ENCODE measurements at places on chromosomes 11 and 22.

GRCh38 chr11:78406568-78407196 is 10.9 kb downstream of the GAB2 start:
- no peak for DNase-seq

DNA sequence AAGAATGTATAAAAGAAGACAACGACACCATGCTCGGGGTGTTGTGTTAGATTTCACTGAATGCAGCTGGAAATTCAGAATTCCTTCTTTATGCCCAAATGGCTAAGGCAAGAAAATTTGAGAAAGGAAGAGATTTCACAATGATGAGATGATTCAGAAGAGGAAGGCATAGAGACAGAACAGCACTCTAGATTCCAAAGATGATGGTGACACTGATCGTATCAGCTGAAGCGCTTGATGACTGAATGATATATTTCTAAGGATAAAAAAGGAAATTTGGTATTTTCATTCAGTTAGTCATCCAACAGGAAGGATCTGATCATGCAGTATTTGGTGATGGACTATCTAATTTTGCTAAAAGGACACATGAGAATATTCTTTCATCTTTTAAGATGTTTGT is 189.2 kb downstream of the EFCAB6 start:
- no peak for DNase-seq

GRCh38 chr22:20979243-20979809 is 2.8 kb upstream of the LZTR1 start:
- DNase-seq, result no peak

GRCh38 chr11:68998390-68998911 is 14.6 kb downstream of the MRGPRF start:
- no peak for DNase-seq

DNA sequence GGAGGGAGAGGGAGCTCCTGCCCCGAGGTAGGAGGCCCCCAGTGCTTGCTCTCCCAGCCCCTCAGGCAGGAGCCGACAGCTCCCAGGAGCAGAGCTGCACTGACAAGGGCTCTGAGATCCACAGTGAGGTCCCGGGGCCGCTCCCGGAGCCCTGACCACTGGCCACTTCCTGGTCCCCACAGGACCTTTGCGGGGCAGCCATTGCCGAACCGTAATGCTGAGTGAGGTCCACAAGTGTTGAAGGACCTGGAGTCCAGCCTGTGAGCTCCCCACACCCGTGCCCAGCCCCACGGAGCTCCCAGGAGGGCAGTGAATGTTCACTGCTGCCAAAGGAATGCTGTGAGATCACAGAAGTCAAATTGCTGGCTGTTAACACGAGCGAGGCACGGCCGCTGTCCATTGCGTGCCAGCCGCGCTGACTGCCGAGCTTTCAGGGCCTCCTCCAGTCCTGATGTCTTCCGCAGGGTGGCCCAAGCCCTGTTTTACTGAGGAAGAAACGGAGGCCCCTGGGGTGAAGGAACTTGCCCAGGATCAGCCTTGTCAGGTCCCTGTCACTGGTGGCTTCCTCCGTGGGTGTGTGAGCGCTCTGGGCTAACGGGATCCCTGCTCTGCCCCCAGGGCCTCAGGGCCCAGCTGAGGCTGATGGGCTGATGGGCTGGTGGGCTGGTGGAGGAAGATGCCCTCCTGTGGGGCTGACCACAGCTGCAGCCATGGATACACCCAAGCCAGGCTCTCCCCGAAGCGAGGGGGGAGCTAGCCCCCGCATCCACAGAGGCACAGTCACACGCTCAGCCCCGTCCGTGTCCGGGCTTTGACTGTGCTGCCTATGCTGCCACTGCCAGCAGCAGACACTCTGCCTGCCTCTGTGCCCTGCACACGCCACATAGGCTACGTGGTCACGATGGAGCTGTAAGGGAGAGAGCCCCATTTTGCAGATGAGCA is 70.8 kb downstream of the WNT7B start:
- DNase-seq, result no peak

Measured in NCI-H187 (cell line).